ENCODE measurements at places on chromosomes 12 and 14.

- peak; percentile 74 for DNase-seq
Measured at GRCh38 chr14:37197421-37198272, at the start of gene MIPOL1. Gene MIPOL1 (plus strand): TSS chr14:37197937. CDS start chr14:37247889, 49,952 bp downstream.

GRCh38 chr14:78927261-78927660 lies 757.1 kb downstream of the NRXN3 start:
- no peak for DNase-seq

DNA sequence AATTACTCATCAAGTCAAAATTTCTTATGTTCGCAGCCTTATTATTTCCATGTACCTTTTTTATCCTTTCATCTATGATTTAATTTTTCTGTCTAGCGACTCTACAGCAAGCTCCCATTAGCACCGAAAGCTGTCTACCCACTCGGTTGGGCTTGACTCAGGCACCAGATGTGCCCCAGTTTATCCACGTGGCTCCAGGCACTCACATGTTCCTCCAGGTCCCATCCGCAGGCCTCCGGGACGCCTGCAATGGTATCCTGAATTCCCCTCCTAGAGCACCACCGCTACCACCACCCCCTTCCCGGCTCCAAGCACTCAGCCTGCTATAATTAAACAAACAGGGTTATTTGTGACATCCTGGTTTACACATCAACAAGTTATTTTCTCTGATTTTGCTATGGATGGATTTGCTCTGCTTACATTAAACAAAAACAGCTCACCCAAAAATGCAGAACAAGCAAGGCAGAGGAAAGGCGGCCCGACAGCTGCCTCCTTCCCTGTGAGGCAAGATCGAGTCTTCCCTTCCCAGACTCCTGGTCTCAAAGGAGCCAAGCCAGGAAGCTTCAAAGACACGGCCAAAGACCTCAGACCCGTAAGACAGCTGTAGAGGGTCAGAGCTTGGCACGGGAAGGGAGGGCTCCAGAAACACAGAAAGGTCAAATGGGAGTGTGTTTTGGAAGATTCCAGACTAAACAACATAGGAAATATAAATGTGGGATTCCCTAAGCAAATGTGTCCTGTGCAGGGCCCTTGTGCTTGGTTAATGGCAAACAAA lies 253.8 kb downstream of the TTC8 start:
- DNase-seq, result no peak

DNA sequence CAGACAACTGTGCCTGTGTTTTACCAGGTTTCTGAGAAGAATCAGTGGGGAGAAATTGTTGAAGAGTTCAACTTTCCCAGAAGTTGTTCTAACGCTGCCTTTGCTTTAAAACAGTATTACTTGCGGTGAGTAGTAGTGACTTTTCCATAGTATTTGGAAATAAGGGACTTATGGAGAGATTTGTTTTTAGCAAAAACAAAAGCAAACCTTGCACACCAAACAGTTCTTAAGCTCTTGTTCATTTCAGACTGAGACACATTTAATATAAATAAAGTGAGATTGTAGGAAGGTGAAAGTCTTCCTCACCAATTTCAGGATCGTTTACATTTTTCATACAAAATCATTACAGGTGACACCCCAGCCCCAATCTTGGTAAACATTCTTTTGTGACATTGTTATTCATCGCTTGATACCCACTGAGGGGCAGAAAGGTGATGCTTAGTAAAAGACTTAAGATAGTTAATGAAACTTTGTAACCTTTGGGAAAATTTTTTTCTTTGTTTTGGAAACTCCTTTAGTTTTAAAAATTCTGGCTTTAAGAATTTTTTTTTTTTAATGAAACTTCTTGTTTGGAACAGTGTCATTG lies 1.8 kb downstream of the ARID2 start:
- no peak for DNase-seq

DNA sequence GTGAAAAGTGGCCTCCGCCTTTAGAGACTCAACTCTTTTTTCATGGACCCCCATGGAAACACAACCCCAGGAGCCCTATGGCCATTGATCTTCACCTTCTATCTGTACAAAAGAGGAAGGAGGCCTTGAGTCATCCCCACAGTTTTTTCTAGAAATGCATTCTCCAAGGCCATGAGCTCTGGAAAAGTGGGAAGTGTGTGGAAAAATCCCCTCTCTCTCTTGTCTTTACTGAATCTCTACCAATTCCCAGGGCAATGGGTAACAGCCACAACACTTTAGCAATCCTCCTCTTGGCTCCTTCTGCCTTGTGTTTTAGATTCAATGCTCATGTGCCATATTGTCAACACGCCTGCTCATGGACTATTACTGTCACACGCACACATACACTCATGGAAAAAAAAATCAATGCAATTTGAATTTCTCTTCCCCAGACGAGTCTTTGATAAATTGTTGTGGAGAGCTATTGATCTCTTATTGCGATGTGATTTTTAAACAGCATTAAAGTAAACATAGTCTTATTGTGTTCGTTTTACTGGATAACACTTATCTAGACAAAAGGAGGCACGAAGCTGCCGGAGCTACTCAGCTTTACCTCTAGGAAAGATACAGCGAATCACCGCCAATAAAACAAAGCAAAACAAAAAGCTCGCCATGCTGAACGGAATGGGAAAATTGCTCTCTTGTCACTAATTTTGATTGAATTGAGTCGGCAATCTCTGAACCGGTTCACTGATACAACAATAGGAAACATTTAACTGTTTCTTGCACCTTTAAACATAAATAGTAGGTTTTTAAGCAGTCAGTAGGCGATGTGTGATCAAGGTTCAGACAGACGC lies 260.3 kb downstream of the VRK1 start:
- DNase-seq, result no peak

GRCh38 chr12:131114271-131114670 lies 160.6 kb downstream of the ADGRD1 start:
- no peak for DNase-seq

DNA sequence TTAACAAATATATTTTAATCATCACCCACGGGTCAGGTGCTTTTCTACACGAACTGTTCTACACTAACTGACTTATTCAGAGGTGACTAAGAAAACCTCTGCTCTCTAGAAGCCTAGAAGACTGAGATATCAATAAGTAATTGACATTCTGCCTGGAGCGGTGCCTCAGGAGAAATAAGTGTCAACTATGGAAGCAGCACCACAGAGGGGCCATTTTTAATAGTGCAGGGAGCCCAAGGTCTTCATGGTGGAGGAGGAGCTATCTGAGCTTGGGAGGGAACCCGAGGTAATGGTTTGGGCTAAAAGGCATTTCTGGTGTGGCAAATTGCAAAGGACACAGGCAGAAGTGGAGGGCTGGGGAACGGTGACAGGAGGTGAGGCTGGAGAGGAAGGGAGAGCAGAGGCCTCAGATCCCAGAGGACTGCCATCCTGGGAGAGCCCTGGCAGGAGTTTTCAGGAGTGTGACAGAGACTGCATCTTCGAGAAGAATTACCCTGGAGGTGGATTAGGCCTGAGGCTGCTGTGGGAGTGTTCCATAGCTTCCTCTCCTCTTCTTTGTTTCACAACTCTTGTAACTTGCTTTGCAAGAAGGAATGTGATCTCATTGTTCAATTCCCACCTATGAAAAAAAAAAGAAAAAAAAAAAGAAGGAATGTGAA lies 123.1 kb downstream of the NPAS3 start:
- DNase-seq, result no peak

DNA sequence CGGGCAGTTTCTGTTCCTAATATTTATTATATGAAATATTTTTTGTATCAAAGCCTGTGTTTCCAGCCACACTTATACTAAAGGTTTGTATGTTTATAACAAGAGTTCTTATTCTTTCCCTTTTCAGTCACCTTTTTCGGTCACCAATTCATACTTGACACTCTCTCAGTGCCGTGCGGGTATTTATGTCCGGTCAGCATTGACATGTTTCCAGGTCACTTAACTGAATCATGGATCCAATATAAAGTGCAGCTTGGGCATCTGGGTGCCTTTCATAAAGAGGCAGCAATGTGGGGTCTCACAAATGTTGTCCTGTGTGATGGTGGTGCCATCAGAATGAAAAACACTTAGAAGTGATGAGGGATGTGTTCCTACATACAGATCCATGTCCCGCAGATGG lies 141.3 kb downstream of the ERC1 start:
- DNase-seq, result no peak

- no peak for DNase-seq
Measured at GRCh38 chr14:50733494-50733893, 65.4 kb upstream of the SAV1 start.

- DNase-seq, result no peak
Measured at GRCh38 chr12:22543246-22544037, 900 bp downstream of the C2CD5 start.

DNA sequence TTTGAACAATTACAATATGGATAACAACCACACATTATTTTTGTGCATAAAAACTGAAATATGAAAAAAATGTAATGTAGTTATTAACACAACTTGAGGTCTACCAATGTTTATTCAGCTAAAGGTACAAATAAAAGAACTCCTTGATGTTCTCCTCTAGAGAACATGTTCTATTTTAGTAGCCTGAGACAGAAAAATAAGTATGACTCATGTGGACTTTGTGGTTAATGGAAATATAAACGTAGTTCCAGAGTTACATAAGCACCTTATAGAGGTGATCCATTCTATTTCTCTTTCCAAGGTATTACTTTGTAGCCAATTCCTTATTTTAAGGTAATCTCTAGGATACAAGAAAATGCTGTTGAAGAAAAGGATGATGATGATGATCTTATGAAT lies 25.7 kb downstream of the ALKBH1 start:
- DNase-seq, result no peak

- no peak for DNase-seq
Measured at GRCh38 chr14:89028462-89029134, 204.1 kb downstream of the TTC8 start.

- no peak for DNase-seq
Measured at GRCh38 chr14:89576145-89576927, 159.3 kb upstream of the FOXN3 start.

GRCh38 chr14:76100236-76100635 lies 51.5 kb upstream of the GPATCH2L start:
- no peak for DNase-seq

- no peak for DNase-seq
Measured at GRCh38 chr12:67354966-67355365, 85.8 kb downstream of the CAND1 start.

DNA sequence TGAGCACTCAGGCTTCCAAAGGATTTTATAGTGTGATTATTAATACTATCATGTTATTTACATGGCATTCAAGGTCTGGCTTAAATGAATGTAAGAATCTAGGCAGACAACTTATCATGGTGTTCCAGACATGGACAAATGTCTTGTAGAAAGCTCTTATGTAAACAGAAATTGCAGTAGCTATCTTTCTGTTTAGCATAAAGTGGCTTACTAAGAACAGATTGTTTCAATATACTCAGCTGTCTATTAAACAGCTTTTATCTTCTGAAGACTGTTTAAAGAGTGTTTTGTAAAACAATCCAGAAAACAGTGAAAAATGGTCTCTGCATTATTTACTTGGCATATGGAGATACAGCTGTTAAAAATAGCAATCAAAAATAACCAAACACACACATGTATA lies 1061.8 kb upstream of the SEL1L start:
- DNase-seq, result no peak

- no peak for DNase-seq
Measured at GRCh38 chr14:34628681-34629135, 1.2 kb downstream of the SNX6 start.

GRCh38 chr14:31025367-31026076 lies at the start of gene AP4S1:
Gene AP4S1 (plus strand): TSS chr14:31025649. CDS start chr14:31066197, 40,548 bp downstream.
- DNase-seq, result no peak

GRCh38 chr12:88756153-88756552 lies 175.9 kb upstream of the KITLG start:
- no peak for DNase-seq

GRCh38 chr12:28506271-28506670 lies 316.0 kb downstream of the CCDC91 start:
- DNase-seq, result no peak

- DNase-seq, result no peak
Measured at GRCh38 chr12:70236990-70237389, 6.2 kb upstream of the CNOT2 start.

DNA sequence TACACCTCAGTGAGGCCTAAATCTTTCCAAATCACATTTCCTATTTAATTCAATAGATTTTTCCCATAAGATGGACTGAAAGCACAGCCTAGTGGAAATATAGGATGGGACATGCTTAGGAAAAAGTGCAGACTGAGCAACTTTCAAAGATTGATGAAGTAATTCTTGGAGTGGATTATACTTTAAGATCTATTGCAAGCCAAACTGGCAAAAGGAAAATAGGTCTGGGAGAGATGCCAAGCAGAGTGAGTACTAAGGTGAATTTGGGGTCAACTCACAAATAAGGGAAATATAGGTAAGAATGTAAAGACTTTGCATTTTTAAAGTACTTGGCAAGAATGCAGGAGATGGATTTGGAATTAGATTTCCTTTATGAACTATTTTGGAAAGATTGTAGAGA lies 170.2 kb upstream of the FOXG1 start:
- DNase-seq, result no peak

DNA sequence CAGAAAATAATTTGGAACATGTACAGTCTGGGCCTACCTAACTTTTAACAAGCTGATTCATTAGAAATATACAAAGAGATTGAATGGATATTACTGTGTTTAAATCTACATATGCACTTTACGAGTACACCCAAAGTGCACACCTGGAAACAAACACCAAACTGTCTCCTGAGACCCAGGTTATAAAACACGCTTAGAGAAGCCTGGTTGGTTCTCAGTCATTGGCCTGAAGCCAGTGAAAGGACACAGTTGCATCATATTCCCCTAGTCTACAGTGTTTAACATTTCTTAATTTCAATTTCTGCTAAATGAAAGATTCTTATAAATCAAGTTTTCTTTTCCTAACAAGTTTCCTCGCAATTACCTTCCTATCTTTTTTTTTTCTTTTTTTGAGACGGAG lies 209.5 kb downstream of the FBXL14 start:
- no peak for DNase-seq

GRCh38 chr12:122356192-122356635 lies 66.3 kb downstream of the CLIP1 start:
- DNase-seq, result peak; percentile 36

DNA sequence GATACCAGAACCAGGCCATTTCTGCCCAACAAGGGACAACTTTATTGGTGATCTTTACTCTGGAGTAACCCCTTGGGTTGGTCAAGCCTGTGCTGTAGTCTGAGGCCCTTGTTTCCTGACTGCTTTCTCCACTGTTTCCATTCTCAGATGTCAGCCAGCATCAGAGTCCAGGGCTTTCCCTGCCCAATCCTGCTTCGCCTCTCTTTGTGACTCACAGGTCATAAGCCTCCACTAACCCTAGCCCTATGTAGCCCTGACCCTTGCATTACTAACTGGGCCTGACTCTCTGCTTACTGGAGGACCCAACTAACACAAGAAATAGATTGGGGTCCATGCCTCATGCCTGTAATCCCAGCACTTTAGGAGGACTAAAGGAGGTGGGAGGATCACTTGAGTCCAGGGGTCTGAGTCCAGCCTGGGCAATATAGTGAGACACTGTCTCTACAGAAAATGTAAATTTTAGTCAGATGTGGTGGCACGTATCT lies 8.6 kb upstream of the SNRNP35 start:
- DNase-seq, result no peak

- no peak for DNase-seq
Measured at GRCh38 chr14:99674776-99675381, 9.2 kb upstream of the CYP46A1 start.
